Cardiac muscle cell (in vitro differentiated cells and primary cell): ENCODE measurements at places on chromosomes 12 and 14. TPM values are rescaled to one million over a fixed set of nuclear protein-coding genes. Genes with fewer than 3 reads are reported as not detected.

The ALKBH1 gene
- 14.5 and 14.6 TPM in 2 replicates for polyA plus RNA-seq

DNA sequence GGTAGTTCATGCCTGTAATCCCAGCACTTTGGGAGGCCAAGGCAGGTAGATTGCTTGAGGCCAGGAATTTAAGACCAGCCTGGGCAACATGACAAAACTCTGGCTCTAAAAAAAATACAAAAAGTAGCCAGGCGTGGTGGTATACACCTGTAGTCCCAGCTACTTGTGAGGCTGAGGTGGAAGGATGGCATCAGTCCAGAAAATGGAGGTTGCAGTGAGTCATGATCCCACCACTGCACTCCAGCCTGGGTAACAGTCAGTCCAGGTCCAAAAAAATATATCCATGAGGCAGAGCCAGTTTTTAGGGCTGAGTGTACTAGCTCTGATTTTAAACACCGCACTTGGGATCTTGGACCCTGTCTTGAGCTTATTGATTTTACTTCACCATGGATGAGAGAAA is 30.6 kb upstream of the FICD start:
- no peak for DNase-seq

DNA sequence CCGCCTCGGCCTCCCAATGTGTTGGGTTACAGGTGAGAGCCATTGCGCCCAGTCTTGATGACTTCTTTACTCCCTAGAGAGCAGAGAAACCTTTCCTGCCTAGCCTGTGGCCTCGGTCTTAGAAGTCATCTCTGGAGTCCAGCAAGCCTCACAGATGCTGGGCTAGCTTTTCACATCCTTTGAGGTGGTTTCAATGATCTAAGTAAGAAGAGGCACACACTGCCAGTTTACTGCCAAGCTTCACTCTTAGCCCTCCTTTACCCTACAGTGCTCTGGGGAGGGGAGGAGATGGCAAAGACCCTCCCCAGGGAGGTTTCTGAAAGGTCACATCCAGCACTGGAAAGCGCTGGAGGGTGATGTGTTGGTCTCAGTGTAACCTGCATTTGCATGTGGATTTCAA is 304.8 kb downstream of the PCNX1 start:
- DNase-seq, result no peak

DNA sequence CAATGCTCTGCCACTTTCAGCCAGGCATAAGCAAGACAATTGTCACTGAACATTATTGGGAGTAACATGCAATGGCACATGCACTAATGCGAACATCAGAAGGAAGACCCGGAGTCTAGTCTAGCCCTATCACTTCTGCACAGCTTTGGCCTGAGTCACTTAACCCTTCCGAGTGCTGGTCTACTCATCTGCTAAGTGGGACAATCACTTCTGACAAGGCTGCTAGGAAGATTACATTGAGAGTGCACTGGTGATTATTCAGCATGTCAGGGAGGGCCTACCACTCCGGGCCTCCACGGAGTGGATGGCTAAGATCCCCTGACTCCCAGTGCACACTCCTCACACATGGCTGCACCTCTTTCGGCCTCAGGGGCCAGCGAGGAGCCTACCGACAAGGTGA is 240.9 kb downstream of the DPF3 start:
- DNase-seq, result no peak

DNA sequence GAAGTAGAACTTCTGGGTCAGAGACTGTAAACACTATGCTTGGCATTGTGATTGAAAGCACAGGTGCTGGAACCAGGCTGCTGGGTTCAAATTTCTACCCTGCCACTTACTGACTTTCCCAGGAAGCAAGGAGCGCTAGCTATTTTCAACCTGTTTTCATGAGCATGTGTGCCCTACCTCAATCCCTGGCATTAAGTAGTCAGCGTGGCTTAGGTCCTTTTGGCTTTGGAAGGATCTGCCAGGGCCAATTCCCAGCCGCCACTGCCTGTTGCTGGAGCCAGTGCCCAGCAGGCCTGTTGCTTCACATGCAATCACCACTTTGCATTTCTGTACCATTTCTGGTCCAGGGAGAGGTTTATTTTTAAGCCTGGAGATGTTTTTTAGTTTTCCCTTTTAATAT is 196.3 kb downstream of the TRHDE start:
- no peak for DNase-seq

The GALNT8 gene
- polyA plus RNA-seq, result 4.2 and 5.5 TPM in 2 replicates

DNA sequence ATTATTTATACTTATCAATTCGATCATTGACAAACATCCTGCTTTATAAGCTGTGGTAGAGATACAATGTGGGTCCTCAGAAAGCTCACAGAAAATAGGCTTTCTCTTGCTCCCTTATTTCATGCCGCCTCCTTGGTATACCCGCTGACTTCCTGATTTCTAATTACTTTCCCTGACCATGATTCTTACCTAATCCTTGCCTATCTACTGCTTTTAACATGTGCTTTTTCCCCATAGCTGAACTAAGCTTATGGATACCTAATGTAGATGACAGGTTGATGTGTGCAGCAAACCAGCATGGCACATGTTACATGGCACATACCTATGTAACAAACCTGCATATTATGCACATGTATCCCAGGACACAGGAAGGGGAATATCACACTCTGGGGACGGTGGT is 65.1 kb downstream of the ITPR2 start:
- DNase-seq, result no peak

DNA sequence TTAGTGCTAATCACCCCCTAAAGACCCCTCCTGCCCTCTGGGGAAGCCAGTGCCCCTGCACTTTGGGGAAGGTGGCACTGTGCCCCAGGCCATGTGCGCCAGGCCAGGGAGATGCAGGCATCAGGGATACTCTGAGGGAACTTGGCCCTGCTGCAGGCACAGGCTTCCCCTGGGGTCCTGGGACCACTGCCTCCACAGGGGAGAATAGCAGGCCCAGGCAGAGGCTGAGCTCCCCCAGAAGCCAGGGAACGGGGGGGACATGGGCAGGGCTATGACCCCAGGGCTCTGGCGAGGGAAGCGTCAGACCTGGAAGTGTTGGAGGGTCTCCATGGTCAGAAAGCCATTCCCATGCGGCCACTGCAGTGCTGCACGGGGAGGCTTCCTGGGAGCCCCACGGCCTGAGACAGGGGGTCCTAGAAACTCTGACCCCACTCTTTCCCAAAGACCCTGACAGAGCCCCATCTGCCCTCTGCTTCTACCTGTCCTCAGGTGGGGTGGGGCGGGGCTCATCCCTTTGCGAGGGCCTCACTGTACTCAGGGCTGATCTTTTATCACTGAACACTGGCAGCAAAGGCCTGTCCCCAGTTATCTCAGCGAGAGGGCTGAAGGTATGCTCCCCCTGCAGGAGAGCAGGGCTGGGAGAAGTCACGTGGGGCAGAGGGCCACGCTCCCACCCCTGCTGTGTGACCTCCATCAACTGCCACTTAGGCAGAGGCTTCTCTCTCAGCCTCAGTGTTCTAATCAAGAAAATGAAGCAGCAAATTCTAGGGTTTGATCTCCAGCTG is 160.0 kb downstream of the CALM1 start:
- no peak for DNase-seq

The ERG28 gene
- polyA plus RNA-seq, result 33.6 and 60.7 TPM in 2 replicates

The RNU4-1 gene
- not detected in 2 replicates for polyA plus RNA-seq

The SSPN gene
- 1.4 and 3.5 TPM in 2 replicates for polyA plus RNA-seq

The CCDC88C gene
- 0.49 and 0.57 TPM in 2 replicates for polyA plus RNA-seq

DNA sequence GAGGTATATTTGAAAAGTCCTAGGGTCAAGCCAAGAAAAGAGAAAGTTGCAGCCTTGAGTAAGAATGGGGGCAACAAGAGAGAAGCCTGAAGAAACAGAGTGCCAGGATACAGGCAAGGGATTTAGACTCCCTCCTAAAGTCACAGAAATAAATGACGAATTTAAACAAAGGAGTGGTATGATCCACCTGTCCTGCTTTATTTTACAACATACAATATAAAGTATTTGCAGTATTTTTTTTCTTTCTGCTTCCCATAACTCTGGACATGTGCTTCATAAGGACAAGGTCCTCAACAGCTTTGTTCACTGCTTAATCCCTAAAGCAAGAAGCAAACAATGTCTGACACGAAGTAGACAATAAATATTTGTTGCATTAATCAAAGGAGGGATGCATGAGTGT is 57.4 kb downstream of the IFNG start:
- DNase-seq, result no peak

DNA sequence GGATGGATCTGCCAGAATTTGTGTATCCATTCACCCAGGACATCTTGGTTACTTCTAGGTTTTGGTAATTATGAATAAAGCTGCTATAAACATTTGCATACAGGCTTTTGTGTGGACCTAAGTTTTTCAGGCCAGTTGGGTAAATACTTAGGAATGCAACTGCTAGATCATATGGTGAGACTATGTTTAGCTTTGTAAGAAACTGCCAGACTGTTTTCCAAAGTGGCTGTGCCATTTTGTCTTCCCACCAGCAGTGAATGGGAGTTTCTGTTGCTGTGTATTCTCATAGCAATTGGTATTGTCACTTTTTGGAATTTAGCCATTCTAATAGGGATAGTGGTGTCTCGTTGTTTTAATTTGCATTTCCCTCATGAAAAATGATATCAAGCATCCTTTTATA is 133.0 kb downstream of the KIF26A start:
- DNase-seq, result no peak

GRCh38 chr14:91142214-91142668 is 28.4 kb downstream of the DGLUCY start:
- no peak for DNase-seq

DNA sequence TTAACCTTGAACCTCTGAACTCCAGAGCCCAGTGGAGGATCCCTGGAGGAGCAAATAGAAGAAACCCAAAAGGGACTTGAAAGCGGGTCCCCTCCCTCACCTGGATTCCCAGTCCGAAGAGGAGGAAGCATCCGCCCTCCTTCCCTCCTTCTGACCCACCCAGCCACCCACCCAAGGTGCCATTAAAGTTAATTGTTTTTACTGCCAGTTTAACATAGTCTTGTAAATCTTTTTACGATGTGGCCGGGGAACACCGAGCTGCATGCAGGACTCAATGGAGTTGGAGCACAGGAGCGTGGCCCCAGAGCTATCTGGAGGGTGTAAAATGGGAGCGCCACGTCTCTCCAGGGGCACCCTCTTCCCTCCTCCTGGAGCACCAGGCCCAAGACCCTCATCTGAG is 49.9 kb upstream of the TBX3 start:
- no peak for DNase-seq

DNA sequence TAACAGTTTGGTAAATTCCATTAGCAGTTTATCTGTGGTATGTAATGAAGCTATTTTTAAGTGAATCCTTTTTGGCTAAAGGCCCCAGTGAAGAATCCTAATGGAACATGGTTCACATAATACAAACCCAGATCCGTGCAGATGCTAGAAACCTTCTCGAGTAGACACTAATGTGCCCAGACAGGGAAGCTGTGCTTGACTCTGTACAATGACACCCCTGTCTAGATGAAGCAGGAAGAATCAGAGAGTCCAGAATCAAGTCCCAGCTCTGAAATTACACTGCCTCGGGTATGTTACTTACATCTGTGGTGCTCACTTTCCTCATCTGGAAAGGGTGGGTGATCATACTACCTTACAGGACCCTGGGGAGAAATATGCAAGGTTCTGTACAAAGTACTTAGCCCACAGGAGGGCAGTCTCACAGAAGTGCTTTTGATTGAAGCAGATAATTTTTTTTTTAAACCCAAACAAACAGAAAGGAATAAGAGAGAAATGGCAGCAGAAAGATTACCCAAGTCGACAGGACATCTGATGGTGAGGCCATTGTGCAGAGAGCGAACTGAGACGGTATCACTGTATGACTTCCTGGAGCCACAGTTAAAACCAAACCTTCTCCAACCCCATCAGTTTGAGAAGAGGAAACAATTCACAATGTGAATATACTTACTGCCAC is 8.5 kb downstream of the CRACR2A start:
- no peak for DNase-seq

- DNase-seq, result peak; percentile 12
Measured at GRCh38 chr14:66228267-66228970, 257.8 kb upstream of the CCDC196 start.

GRCh38 chr14:69505338-69506240 is 21.1 kb downstream of the PLEKHD1 start:
- DNase-seq, result no peak

- no peak for DNase-seq
Measured at GRCh38 chr12:49030714-49031572, 12.4 kb upstream of the PRKAG1 start.

- DNase-seq, result no peak
Measured at GRCh38 chr12:15644700-15645099, 144.5 kb downstream of the EPS8 start.

DNA sequence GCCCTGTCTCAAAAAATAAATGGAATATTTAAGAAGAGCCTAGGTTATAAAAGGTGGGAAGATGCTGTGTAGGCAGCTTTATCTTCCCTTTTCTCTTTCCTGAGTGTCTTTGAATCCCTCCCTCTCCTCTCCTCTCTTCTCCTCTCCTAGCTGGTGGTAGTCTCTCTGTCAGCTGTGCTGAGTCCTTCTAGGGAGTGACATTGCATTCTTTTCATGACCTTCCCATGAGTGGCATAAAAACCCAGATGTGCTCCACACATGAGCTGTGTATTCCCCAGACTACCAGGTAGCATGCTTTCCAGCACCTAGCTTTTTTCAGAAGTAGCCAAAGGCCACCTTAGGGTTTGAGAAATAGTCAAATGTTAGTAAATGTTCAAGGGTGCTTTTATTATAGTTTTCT is 23.6 kb downstream of the SAMD4A start:
- no peak for DNase-seq

GRCh38 chr12:21773806-21774205 is 700 bp downstream of the KCNJ8 start:
- DNase-seq, result no peak

The C14orf132 gene
- polyA plus RNA-seq, result 13.8 and 14.1 TPM in 2 replicates

DNA sequence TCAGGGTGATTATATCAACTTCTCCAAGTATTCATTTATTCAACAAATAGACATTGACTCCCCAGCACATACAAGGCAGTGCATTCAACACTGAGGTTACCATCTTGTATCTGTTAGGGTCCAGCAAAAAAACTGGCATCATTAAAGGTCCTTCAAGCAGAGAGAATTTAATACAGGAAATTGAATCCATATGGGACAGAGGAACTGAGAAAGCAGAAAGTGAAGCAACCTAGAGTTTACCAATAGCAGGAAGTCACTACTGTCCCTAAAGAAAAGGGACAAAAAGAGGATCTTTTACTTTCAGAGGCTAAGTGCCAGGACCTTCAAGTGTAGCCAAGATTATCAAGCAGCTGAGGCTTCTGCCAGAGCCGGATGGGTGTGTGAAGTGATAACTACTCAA is 237.8 kb upstream of the TBX3 start:
- DNase-seq, result no peak
